Thyroid gland (tissue), 4 donors: ENCODE measurements at places on chromosomes 2 and 18. TPM values are rescaled to one million over a fixed set of nuclear protein-coding genes. Genes with fewer than 3 reads are reported as not detected.
A peak's percentile ranks its signal among the peaks of the same experiment; 100 is the strongest.

GALNT5 gene
- total RNA-seq: not detected

STARD6 gene
- total RNA-seq: not detected

EFHD1 gene
- 14.5 TPM for total RNA-seq

GREB1 gene
- 1.2 TPM for total RNA-seq

BCL11A gene
- total RNA-seq: 4.6 TPM

COBLL1 gene
- total RNA-seq: 90.8 TPM

OSR1 gene
- total RNA-seq: 15.2 TPM

DNA sequence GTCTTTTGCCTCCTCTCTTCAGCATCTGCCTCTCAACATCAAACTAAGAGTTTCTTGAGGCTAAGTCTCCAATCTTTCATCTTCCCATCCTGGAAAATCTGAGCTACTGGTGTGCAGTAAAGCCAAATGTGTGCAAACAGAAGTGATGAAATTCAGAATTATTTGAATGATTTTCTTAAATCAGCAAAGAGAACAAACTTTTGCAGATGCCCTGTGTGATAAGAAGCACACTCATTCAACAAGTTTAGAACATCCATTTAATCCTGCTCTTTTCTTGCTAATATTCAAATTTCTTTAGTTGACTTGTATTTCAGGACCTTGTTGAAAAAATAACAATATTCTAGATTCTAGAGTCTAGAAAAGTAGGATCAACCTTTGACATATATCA lies 1374.9 kb upstream of the CELF4 start:
- DNase-seq: no peak
- no peak overlapping the region for H3K4me3 ChIP-seq
- H3K4me1 ChIP-seq: no peaks in the 10 kb centered on the region
- no peaks in the 10 kb centered on the region for H3K27me3 ChIP-seq
- no peak overlapping the region for H3K27ac ChIP-seq

DNA sequence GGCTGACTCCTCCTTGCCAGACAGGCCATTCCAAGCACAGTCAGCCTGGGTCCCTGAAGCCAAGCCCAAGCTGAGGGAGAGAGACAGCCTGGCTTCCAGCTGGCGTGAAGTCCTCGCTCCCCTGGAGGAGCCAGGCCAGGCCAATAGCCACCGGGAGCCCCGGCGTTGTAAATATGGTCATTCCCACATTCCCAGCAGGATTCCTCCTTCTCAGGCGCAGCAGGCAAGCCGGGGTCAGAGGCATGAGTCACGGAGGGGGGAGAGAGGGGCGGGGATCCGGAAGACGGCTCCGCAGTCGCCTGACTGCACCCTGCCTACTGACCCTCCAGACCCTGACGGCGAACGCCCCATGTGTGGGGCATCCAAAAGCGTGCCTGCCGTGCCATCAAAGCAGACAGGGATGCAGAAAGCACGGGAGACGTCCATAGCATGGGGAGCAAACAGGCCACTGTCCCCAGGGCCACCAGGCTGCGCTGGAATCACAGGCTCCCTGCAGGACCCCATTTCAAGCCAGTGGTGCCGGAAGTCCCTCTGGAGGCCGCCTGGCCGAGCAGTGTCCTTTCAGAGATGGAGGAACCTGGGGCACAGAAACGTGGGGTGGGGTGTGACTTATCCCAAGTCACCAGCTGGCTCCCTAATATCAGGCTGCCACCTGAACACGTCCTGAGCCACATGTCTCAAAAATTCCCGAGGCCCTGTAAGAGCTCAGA lies 48.2 kb downstream of the TWIST2 start:
- DNase-seq: peak; percentile 20
- H3K4me3 ChIP-seq: no peak overlapping the region
- H3K27ac ChIP-seq: peak overlapping the region; percentile 17
- no peaks in the 10 kb centered on the region for H3K4me1 ChIP-seq
- no peaks in the 10 kb centered on the region for H3K27me3 ChIP-seq

DNA sequence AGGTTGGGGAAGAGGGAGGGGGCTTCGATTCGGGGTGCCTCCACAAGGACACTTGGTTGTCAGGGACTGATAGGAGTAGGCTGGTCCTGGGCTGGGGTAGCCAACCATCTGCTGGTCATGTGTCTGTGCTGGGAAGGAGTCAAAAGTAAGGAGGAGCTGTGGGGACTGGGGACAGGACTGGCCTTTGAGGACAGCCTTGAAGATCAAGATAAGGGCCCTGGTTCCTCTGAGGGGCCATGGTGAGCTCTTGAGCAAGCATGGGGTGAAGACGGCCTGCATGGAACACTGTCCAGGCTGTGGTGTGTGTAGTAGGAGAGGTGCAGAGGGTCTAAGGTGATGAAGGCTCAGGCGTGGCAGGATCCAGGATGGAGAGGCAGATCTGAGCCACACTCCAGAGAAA lies 1.7 kb downstream of the CYP27A1 start:
- H3K4me1 ChIP-seq: peaks cover 7% of the 10 kb centered on the region
- no peak overlapping the region for H3K4me3 ChIP-seq
- peaks cover 6% of the 10 kb centered on the region for H3K27me3 ChIP-seq
- H3K27ac ChIP-seq: no peak overlapping the region

- H3K27me3 ChIP-seq: no peaks in the 10 kb centered on the region
- DNase-seq: peak; percentile 59
- no peaks in the 10 kb centered on the region for H3K4me1 ChIP-seq
- H3K4me3 ChIP-seq: no peak overlapping the region
- no peak overlapping the region for H3K27ac ChIP-seq
- no peaks in the 10 kb centered on the region for H3K36me3 ChIP-seq
Observed at GRCh38 chr2:108215794-108216211, 24.0 kb upstream of the SULT1C3 start.

- H3K4me1 ChIP-seq: peaks cover 26% of the 10 kb centered on the region
- H3K4me3 ChIP-seq: no peak overlapping the region
- peaks cover 91% of the 10 kb centered on the region for H3K27me3 ChIP-seq
- no peak overlapping the region for H3K27ac ChIP-seq
- no peaks in the 10 kb centered on the region for H3K36me3 ChIP-seq
- DNase-seq: no peak
Observed at GRCh38 chr2:174335254-174335987, 667 bp downstream of the SP9 start.

- no peak overlapping the region for H3K27ac ChIP-seq
- no peaks in the 10 kb centered on the region for H3K27me3 ChIP-seq
- no peak for DNase-seq
- no peak overlapping the region for H3K4me3 ChIP-seq
Observed at GRCh38 chr18:23972453-23972852, 42.1 kb upstream of the TTC39C start.

- no peak for DNase-seq
- no peak overlapping the region for H3K27ac ChIP-seq
- H3K4me1 ChIP-seq: no peaks in the 10 kb centered on the region
- no peak overlapping the region for H3K4me3 ChIP-seq
Observed at GRCh38 chr2:20994130-20994529, 49.7 kb downstream of the APOB start.

DNA sequence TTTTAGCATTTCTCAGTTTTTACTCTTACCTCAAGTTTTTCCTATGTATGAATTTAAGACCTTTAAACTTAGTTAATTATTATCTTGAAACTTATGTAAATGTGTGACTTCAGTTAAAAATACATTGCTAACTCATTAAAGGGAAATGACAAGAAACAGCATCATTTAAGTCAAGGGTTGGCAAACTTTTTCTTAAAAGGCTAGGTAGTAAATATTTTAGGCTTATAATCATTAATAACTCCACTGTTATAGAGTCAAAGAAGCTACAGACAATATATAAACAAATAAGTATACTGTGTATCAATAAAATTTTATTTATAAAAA lies 259.7 kb upstream of the RBMS1 start:
- DNase-seq: no peak
- no peaks in the 10 kb centered on the region for H3K4me1 ChIP-seq
- no peak overlapping the region for H3K27ac ChIP-seq
- H3K36me3 ChIP-seq: no peaks in the 10 kb centered on the region
- H3K27me3 ChIP-seq: no peaks in the 10 kb centered on the region

GRCh38 chr2:40474306-40474705 lies 22.4 kb upstream of the SLC8A1 start:
- H3K27me3 ChIP-seq: no peaks in the 10 kb centered on the region
- no peak for DNase-seq
- no peaks in the 10 kb centered on the region for H3K4me1 ChIP-seq
- no peak overlapping the region for H3K27ac ChIP-seq
- H3K4me3 ChIP-seq: no peak overlapping the region

- no peak for DNase-seq
- H3K4me1 ChIP-seq: no peaks in the 10 kb centered on the region
- no peak overlapping the region for H3K27ac ChIP-seq
- H3K4me3 ChIP-seq: no peak overlapping the region
- no peaks in the 10 kb centered on the region for H3K36me3 ChIP-seq
Observed at GRCh38 chr18:64807560-64807959, 658.7 kb upstream of the LINC00305 start.

DNA sequence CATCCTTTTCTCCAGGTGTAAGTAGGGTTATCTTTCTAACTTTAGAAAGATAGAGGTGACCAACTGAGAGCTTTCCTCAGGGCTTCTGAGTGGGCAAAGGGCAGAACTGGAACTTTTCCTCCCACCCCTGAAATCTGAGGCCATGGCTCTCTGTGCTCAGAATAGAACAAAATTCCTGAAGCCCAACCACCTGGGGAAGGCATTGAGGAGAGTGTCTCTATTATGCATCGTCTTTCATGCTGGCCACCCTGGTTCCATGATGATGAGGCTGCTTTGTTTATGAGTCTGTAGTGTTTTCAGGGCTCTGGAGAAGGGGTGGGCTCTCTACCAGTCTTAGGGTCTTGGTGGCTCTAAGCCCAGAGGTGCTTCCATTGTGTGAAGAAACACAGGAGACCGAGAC lies 30.7 kb upstream of the IL1R1 start:
- H3K27ac ChIP-seq: peak overlapping the region; percentile 82
- no peaks in the 10 kb centered on the region for H3K27me3 ChIP-seq
- H3K36me3 ChIP-seq: no peaks in the 10 kb centered on the region
- H3K4me1 ChIP-seq: peaks cover 84% of the 10 kb centered on the region
- peak; percentile 45 for DNase-seq

- no peak overlapping the region for H3K27ac ChIP-seq
- peak; percentile 35 for DNase-seq
- H3K36me3 ChIP-seq: no peaks in the 10 kb centered on the region
- no peak overlapping the region for H3K4me3 ChIP-seq
Observed at GRCh38 chr2:235709969-235710879, 216.4 kb downstream of the AGAP1 start.

- no peaks in the 10 kb centered on the region for H3K36me3 ChIP-seq
- no peak for DNase-seq
- H3K27ac ChIP-seq: no peak overlapping the region
- no peaks in the 10 kb centered on the region for H3K27me3 ChIP-seq
- H3K4me3 ChIP-seq: no peak overlapping the region
Observed at GRCh38 chr2:218331745-218332144, 24.9 kb upstream of the CATIP start.

DNA sequence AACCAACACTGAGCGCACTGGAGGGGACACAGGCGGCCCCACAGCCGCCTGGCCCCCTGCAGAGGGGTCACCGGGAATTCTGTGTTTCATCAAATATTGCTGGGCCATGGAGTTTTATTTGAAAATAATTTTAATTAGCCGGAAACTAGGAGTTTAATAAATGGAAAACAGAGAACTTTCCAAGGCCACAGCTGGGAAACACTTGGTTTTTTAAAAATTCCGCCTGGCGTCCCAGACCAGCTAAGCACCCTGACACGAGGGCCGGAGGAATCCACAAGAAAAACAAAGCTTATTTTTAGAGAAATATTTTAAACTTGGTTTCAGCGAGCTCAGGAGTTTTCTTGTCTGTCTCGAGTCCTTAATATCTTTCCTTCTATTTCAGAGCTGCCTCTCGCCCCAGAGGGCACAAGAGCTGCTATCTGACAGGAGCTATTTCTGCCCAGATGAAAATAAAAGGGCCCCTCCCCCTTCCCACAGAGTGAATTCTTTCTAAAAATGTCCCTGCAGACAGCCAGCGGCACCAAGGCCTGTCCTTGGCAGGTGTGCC lies 8.2 kb downstream of the ZFP36L2 start:
- DNase-seq: peak; percentile 71
- no peaks in the 10 kb centered on the region for H3K27me3 ChIP-seq
- H3K4me3 ChIP-seq: no peak overlapping the region
- H3K36me3 ChIP-seq: peaks cover 13% of the 10 kb centered on the region

GRCh38 chr2:16035747-16036745 lies 95.7 kb downstream of the MYCN start:
- no peak for DNase-seq
- no peak overlapping the region for H3K4me3 ChIP-seq
- no peaks in the 10 kb centered on the region for H3K36me3 ChIP-seq
- H3K27ac ChIP-seq: no peak overlapping the region
- H3K4me1 ChIP-seq: peaks cover 10% of the 10 kb centered on the region
- no peaks in the 10 kb centered on the region for H3K27me3 ChIP-seq

DNA sequence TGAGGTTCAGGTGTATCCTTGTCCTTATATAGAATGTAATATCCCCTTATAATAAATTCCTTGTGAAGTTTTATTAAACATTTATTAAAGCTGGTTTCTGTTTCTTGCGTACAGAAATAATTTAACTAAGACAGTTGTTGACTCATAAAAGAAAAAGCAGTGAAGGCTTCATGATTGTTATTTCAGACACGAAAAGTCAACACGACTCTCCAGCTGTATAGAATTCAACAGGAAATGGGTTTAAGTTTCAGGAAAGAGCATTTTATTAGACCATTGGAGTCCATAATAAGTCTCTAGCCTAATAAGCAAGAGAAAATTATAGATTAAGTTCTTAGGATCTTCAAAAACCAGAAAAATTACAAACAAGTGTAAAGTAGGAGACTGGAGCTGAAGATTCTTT lies 62.2 kb downstream of the KCNE4 start:
- H3K4me3 ChIP-seq: no peak overlapping the region
- H3K36me3 ChIP-seq: no peaks in the 10 kb centered on the region
- H3K27ac ChIP-seq: no peak overlapping the region
- DNase-seq: no peak

DNA sequence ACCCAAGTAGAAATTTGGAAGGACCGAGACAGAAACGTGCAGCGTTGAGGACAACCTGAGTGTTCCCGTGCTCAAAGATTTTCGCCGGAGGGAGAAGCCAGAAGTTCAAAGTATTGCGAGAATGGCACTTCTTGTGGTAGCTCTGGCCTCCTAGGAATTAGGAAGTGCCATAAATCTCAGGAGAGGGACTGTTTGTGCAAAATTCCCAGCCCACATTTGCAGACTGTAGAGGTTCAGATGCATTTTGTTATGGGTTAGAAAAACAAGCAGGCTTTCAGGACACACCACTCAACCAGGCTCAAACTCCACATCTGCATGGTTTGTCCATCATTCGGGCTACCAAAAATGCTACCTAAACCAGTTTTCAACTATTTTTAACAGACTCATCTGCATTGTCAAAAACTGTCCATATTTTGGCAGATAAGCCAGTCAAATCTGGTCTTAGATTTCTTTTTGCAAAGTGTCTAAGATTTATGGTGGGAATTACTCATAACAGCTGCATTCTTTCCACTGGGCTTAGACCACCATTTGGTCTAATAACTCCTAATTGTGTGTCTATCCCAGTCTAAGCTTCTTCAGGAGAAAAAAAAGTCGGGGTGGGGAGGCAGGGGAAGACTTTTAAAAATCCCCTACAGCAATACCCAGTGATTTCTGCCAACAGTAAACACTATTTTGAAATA lies 422.9 kb downstream of the ARHGAP15 start:
- H3K4me1 ChIP-seq: no peaks in the 10 kb centered on the region
- DNase-seq: no peak
- H3K36me3 ChIP-seq: no peaks in the 10 kb centered on the region
- no peak overlapping the region for H3K4me3 ChIP-seq
- no peaks in the 10 kb centered on the region for H3K27me3 ChIP-seq

GRCh38 chr2:36783246-36783645 lies 86.7 kb downstream of the VIT start:
- H3K4me1 ChIP-seq: no peaks in the 10 kb centered on the region
- no peaks in the 10 kb centered on the region for H3K36me3 ChIP-seq
- H3K4me3 ChIP-seq: no peak overlapping the region
- no peak for DNase-seq
- H3K27me3 ChIP-seq: no peaks in the 10 kb centered on the region
